ENCODE measurements at places on chromosomes 3 and 15. TPM values are rescaled to one million over a fixed set of nuclear protein-coding genes. Genes with fewer than 3 reads are reported as not detected.

DNA sequence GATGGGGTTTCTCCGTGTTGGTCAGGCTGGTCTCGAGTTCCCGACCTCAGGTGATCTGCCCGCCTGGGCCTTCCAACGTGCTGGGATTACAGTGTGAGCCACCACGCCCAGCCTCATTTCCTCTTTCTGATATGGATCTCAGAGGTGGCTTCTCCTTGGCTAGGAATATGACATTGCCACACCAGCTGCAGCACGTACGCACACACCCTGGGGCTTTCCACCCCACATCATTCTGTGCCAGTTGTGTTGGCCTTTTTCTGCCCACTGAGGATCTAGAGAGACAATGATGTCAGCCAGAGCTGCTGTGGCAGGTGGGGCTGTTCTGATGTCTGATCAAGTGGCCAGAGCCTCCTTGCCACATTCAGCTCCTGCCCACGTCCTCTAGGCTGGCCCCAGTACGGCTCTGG lies 29.0 kb downstream of the TMEM45A start:
- no peak for DNase-seq

GRCh38 chr3:145902166-145902565 lies 258.8 kb downstream of the PLOD2 start:
- no peak for DNase-seq

- no peak for DNase-seq
Observed at GRCh38 chr3:170644711-170645110, 58.8 kb upstream of the SLC7A14 start.

GRCh38 chr3:98602078-98602678 lies 8.8 kb upstream of the CPOX start:
- no peak for DNase-seq

The IMPG2 gene
- polyA plus RNA-seq = 0.03 TPM
